H54 (cell line): ENCODE measurements at places on chromosomes 3 and 15.

DNA sequence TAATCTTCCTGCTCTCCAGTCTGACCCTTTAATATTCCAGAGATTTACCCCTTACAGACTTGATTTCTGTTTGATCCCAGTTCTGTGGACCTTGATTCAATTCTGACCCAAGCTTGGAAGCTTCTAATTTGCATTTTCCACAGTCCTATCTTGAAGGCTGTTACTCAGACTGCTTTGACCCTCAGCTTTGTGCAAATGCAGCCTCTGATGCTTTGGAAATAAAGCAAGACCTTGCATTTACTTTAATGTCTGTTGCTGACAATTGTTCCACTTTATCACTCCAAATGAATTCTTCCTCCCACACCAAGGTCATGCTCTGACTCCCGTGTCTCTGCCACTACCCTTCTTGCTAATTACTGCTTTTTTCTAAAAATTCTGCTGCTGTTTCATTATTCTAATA lies 886.0 kb downstream of the TUSC7 start:
- DNase-seq = no peak

DNA sequence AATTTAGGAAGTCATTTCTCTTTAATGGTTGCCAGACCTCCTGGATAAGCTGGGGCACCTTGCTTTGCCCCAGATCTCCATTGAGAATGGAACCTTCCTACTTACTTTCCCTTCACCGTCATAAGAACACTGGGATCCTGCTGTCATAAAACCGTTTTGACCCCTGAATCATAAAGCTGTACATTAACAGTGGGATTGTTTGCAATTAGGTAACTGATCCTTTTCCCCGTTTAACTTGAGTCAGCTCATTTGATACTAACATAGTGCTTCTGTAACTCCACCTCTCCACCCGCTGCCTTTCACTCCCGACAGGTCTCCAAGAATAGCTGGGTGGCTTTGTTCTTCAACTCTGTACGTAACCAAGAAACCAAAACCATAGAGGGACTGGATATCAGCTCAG lies 308.2 kb upstream of the WNT5A start:
- DNase-seq = no peak

DNA sequence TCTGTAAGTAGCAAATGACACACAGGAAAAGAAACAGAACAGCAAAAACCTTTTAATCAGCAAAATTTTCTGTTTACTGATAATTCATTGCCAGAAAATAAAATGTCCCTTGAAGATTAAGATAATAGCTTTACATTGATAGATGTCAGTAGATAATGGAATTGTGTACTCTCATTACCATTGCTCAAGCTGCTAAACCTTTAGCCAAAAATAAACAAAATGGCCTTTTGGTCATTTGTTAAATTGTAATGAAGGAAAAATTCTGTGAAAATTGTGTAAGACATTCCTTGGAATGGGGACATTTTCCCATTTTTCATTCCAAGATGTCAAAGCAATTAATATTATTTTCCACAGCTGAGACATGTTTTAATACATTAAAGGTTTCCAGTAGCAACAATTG lies 189.8 kb downstream of the PLOD2 start:
- DNase-seq = no peak

DNA sequence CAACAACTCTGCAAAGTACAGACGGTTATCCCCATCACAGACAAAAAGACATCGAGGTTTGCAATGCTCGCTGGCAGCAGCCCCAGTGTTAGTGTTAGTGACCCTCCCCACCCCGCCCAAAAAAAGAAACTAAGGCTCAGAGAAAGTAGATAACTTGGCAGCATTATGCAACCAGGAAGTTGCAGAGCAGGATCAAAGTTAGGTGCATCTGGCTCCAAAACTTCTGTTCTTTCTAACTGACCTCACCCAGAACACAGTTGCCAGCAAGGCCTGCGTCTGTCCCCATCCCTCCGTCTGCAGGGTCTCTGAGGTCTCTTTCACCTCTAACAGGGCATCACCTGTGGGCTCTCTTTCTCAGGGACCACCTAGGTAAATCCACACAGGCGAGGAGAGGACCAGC lies 51.5 kb downstream of the BDH1 start:
- DNase-seq = no peak

DNA sequence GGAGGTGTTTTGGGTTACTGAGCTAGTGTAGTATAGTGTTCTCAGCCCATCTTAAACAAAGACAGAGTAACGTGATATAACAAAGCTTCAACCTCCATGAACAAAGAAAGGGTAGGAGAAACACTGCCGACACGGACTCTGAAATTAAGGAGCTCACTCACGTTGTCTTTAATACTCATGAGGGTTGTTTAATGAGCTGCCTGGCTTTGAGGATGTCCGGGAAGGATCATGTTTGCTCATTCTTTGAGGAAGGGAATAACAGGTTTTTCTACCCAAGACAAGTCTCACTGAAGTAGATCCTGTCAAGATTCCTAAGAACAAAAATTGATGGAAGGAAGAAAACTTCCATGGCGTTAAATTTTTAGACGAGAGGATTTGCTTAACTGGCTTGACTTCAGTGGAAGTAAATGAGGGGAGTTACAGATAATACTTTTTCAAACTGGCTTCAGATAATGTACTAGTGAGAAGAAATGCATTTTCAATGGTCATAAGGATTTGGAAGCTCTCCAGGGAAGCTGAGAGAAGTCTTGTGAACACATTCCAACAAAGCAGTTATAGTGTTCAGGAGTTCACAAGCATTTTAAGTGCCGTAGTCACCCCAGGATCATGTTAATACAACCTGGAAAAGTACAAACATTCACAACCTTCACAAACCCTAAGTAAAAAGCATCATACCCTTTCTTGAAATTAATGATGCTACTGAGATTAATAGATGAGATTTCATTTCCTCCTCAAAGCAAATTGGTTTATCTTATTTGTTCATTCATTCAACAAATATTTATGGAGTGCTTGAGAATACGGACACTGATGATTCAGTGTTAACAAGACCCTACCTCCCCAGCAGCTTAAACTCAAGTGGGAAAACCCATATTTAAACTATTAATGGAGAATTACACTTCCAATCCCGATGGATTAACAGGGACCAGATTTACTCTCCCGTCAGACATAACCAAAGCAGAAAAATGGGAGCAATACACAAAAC lies 101.5 kb downstream of the SHQ1 start:
- no peak for DNase-seq

DNA sequence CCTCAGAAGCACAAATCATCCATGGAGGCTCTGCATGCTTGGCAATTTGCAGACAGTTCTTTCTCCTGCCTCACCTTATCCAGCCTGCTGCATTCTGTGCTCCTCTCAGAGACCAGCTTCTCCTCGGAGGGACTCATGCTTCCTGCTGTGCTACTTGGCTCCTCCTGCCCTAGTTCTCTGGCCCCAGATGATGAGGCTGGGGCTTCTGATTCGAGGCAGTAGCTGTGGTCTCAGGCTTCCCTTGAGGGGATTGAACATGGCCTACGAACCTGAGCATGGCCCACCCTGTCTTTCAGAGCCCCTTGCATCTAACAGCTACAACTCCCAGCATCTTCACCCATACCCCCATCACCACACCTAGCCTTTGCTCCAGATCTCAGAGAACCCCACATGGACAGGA lies 6.7 kb downstream of the VIPR1 start:
- DNase-seq = no peak

GRCh38 chr3:55264919-55265318 lies 222.2 kb downstream of the WNT5A start:
- no peak for DNase-seq

- DNase-seq = no peak
Measured at GRCh38 chr3:107557743-107558142, 35.0 kb downstream of the BBX start.

- no peak for DNase-seq
Measured at GRCh38 chr15:73637527-73637926, 4.3 kb upstream of the NPTN start.
